Stimulated activated CD8-positive, alpha-beta memory T cell treated with anti-CD3 and anti-CD28 coated beads, Interleukin-15, amount 100 ng/mL, for 4 hours (primary cell): ENCODE measurements at places on chromosomes 1 and 21.

GRCh38 chr1:42176902-42177519, 12.5 kb upstream of the GUCA2A start:
- DNase-seq: no peak

DNA sequence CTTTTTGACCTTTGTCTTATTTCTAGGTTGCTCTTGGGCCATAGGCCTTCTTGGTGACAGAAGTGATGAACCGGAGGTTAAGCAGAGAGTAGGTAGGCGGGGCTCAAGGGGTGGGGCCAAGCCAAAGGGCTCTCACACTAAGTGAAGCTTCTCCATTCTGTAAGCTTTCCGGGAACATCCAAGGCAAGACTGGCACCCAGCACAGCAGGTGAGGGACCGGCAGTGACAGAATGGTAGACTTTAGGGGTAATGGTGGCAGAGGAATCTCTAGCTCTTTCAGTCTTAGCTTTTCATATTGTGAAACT, at the start of gene TNFAIP8L2:
TSS of gene TNFAIP8L2 (plus strand) at position 135 of the 305 bp plus-strand sequence. CDS start 2,049 bp downstream, outside the sequence.
- no peak for DNase-seq

GRCh38 chr1:32870615-32871363, at the start of gene FNDC5:
Gene FNDC5 (minus strand): TSS chr1:32870912.
- DNase-seq: no peak

DNA sequence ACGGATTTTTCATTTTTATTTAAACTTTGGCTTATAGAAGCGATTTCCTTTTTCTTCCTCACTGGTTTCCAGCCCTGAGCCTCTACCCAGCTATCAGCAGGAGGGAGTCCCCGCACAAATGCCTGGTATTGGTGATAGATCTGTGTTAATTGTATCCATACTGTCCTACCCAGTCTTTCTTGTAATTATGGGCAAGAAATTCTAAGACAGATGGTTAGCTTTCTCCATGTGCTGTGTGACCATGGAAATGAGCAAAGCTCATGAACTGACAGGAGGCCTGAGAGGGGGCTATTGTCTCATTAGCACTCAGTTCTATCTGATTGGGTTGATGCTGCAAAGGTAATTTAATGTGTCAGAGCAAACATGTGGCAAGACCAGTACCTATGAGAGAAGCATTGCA, 108.1 kb upstream of the IVNS1ABP start:
- DNase-seq: no peak

GRCh38 chr1:21234779-21235178, 55.5 kb downstream of the ECE1 start:
- DNase-seq: no peak

DNA sequence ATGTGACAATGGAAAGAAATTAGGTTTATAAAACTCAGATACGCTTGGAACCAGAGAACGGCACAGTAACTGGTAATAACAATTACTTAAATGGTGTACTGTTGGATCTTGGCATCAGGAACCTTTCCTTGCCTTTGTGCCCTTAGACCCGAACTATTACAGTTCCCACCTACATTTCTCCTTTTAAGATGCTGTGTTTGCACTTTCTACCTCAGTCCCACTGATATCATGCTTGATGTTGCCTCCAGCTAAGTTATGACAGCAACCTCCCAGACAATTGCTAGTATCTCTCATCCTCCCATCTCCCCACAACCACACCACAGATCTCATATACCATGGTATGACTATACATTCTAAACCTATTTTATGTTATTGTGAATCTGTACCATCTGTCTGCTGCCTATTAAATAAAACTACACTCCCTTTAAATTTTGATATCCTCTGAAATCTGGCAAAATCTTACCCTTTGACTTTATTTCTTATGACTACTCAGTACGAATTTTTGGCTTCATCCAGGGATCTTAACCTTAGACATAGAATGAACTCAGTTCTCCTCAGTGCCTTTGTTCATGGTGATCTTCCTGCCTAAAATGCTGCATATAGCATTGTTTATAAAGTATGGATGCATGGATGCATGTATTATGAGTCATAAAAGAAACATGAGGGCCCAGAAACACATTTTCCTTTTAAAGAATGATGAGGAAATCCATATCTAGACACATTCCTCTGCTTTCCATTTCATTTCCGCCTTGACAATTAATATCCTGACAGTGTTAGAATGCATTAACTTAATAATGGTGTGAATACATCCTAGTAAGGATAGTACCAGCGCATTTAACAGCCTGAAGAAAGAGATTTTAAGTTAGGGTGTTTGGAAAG, 64.1 kb downstream of the LRRC8D start:
- no peak for DNase-seq

DNA sequence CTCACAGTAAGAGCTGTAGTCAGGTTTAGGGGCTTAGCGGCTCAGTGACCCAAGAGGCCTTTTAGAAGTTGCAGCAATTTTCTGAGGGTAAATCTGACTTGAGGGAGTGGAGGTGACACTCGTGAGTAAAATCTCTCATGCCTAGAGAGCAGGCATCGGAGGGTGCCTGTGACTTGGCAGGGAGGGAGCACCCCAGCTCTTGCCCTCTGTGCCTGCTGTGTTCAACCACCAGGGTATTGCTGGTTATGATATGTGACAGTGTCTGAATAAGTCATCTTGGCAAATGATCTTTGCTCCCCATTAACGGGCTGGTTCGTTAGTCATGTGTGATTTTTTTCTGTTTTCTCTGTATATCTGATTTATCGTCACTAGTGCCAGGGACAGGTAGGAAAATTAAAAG, 5.9 kb downstream of the MAN1C1 start:
- DNase-seq: no peak

DNA sequence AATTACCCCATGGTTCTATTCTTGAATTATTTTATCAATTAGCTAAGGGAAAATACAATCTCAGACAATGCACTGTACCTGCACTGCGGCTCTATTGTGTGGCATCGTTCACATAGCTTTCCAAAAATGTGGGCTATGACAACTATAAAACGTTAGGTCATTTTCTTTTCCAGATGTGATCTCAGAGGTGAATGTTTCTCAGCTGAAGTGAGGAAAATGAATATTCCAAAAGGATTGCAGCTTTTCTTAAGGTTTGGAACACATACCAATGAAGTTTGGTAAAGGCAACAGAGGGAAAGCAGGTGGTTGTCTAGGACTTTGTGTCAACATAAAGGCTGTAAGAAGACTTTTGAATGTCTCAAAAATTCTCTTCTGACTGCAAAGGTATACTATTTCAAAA, 105.5 kb downstream of the NRIP1 start:
- no peak for DNase-seq

GRCh38 chr1:43997295-43997999, 6.0 kb downstream of the CCDC24 start:
- no peak for DNase-seq

- no peak for DNase-seq
Observed at GRCh38 chr1:76746206-76746605, 121.1 kb upstream of the ST6GALNAC5 start.

GRCh38 chr1:48931506-48932192, 155.0 kb upstream of the BEND5 start:
- no peak for DNase-seq

DNA sequence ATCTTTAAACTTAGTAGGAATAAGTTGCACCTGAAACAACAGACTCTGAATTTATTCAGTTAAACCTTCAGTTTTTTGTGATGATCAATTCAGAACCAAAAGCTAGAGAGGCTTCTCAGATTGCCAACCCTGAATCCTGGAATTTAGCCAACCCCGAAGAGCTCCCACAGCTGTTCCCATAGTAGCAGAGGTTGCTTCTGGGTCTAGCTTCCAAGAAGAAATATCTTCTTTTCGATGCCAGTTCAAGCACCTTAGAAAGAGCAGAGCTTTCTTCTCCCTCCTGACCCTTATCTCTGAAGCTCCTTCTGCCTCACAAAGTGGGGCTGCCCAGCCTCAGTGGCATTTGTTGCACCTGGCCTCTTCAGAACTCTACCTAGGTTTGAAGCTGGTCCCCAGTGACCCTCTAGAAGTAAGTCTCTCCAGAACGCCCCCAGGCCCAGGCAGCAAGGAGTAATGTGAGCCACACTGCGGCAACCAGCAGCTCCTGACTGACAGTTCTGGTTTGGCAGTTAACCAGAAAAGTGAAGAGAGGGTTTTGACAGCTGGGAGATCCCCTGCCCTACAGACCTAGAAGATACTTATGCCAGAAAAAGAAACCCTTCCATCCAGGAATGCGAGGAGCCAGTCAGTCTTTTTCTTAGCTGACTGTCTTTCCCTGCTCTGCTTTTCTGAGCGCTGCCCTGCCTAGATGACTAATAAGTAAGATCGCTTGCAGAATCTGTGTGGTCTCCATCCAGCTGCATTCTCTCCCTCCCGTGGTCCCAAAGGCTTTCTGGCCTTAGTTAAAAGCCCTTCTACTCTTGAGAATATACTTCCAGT, 165.9 kb downstream of the ADGRL4 start:
- DNase-seq: no peak

DNA sequence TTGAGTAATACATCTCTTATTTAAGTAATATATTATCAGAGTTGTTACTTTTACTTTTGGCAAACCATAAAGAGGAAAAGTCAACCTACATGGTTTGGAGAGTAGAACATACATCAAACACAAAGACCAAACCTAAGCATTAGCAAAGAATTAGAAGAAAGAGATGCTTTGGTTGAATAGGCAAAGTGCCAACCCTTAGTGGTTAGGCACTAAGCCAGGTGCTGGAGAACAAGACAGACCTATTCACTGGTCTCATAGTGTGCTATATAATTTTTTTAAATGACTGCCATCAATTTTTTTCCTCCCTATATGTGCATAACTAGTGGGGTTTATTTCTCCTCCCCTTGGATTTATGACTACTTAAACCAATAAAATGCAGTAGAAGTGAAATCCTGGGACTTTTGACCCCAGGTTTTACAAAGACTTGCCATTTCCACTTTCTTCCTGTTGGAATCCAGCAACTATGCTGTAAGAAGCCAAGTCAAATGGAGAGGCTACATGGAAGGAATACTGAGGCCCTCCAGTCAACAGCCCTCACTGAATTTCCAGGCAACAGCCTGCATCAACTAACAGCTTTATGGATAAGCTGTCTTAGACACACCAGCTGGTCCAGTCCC, 69.8 kb upstream of the HAO2 start:
- DNase-seq: no peak

DNA sequence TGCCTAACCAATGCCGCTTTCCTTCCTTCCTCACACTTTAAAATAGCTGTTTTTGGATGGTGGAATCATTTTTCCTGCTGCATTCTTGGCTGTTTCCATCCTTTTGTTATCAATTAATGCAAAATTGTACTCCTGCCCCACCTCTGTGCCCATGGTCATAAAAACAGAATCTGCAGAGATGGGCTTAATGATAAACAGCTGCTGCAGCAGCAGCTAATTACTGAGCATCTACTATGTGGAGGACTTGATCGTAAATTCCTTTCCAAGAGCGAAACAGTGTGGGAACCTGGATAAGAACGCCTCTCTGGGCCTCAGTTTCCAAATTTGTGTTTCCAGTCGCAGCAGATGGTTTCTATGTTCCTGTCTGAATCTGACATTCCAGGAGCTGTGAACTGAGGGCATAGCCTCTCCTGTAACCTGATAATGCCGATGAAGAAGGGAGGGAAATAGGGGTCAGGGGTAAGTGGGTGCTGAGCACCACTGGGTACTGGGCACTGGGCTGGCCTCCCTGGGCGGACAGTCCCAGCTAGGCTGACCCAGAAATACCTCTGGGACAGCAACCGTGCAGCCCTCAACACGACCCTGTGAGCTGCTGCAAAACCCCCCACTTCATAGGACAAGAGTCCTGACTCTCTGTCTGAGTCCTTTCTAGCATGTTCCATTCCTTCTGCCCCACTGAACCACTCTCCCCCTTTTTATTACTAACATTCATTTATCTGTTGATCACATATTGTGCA, 121.7 kb downstream of the DMRTB1 start:
- no peak for DNase-seq

- DNase-seq: no peak
Observed at GRCh38 chr1:60903591-60903990, 178.8 kb upstream of the NFIA start.

DNA sequence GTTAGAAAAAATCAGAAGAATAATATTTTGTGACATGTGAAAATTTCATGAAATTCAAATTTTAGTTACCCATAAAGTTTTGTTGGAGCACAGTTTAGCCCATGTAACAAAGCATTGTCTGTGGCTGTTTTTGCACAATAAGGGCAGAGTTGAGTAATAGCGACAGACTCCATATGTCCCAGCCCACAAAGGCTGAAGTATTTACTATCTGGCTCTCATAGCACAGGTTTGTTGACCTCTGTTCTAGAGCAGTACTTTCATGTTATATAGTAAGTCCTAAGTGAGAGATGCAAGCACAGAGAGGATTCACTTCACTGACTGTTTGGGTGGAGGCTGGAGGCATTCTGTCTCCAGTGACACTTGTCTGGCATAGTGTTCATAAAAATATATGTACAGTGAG, 6.8 kb downstream of the LAMC1 start:
- no peak for DNase-seq

DNA sequence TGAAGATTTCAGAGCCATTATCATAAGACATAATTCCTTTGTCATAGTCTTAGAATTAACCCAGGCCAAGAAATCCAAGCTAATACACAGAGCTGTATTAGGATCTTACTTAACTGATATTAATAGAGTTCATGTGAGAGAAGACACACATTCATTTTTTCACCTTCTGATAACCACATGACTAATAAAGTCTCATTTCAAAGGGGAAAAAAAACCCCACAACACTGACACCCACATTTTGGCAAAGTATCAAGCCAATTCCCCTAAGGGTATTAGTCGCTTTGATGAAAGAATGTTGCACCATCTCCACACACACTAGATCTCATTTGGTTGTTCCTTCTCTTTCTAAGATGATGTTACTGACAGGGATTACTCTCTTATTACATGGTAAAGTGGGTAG, 344.4 kb upstream of the ESRRG start:
- no peak for DNase-seq

GRCh38 chr1:32448773-32449456, 16.0 kb upstream of the ZBTB8B start:
- DNase-seq: no peak

DNA sequence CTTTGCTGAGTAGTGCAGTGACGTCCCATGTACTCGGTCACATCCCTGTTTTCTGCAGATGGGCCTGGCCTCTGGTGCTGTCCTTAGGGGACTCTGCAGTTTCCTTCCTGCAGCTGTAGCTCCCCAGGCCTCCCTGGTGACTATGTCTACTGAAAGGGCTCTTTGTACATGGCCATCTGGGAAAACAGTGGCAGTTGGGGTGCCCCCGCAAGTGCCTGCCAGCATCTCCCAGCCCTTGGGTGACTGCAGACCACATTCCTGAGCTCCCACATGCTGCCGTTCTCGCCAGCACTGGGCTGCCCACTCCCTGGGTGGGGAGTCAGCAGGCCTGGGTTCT, 37.5 kb upstream of the KCNA10 start:
- no peak for DNase-seq

GRCh38 chr1:22186311-22186710, 43.4 kb upstream of the WNT4 start:
- DNase-seq: no peak

GRCh38 chr1:190957565-190957964, 479.9 kb upstream of the BRINP3 start:
- DNase-seq: no peak

- DNase-seq: no peak
Observed at GRCh38 chr21:42112857-42113256, 41.7 kb downstream of the UMODL1 start.
